ENCODE measurements at places on chromosomes 6 and 20.
A peak's percentile ranks its signal among the peaks of the same experiment; 100 is the strongest.

DNA sequence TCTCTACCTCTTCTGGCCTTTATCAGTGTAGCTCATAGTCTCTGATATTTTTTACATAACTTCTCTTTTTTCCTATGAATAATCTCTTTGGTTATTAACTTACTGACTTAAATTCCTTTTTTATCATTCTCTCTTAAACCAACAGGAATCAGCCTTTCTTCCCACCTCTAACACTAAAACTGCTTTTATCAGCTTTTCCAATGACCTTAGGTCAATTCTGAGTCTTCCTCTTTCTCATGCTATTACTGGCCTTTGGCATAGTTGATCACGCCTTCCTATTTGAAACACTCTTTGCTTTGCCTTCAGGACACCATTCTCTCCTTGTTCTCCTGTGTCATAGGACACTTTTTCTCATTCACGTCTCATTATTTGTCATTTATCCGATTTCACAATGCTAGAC lies 8.1 kb upstream of the HINT3 start:
- H3K4me1 ChIP-seq = peaks cover 12% of the 10 kb centered on the region
- no peak overlapping the region for H3K4me3 ChIP-seq
- no peaks in the 10 kb centered on the region for H3K36me3 ChIP-seq
- no peak for DNase-seq
- H3K27me3 ChIP-seq = peaks cover 2% of the 10 kb centered on the region

DNA sequence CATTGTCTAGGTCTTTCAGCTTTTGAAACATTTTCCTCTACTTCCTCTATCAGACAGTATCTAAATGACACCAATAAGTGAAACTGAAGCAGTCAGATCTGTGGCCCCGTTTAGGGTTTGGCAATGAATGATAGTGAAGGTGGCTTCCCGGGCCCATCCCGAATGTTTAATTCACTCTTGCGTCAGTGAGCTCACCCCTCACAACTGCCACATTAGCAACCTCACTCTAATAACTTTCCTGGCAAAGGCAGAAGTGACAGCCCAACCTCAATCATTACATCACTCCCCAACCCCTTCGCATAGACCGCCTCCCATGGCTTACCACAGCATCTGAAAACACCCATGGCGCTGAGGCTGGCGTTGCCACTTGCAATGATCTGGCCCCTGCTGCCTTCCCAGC lies 92.4 kb upstream of the CD83 start:
- H3K27me3 ChIP-seq = peaks cover 35% of the 10 kb centered on the region
- no peak for DNase-seq
- no peaks in the 10 kb centered on the region for H3K4me1 ChIP-seq
- no peak overlapping the region for H3K4me3 ChIP-seq
- no peaks in the 10 kb centered on the region for H3K36me3 ChIP-seq
- no peak overlapping the region for H3K27ac ChIP-seq

DNA sequence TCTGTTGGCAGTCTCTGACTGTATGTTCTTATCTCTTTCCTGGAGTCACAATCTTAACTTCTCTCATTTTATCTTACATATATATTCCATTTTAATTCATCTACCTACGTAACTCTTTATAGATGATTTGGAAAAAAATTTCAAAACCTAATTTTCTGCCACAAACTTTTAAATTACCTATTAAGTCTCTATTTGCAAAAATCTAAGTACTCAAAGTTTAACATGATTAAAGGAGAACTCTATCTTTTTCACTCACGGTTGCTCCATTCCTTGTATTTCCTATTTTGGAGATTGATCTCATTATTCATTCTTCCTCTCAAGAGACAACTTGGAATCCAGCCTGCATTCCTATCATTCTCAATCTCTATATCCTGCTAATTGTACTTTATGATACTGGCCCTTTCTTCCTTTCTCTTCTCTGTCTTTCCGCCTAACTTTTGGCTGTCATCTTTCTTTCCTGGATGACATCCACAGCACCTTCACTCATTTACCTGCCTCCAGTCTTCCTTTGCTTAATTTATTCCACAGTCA lies 1071.1 kb upstream of the CITED2 start:
- no peaks in the 10 kb centered on the region for H3K36me3 ChIP-seq
- DNase-seq = no peak
- H3K4me1 ChIP-seq = peaks cover 12% of the 10 kb centered on the region
- no peak overlapping the region for H3K27ac ChIP-seq

DNA sequence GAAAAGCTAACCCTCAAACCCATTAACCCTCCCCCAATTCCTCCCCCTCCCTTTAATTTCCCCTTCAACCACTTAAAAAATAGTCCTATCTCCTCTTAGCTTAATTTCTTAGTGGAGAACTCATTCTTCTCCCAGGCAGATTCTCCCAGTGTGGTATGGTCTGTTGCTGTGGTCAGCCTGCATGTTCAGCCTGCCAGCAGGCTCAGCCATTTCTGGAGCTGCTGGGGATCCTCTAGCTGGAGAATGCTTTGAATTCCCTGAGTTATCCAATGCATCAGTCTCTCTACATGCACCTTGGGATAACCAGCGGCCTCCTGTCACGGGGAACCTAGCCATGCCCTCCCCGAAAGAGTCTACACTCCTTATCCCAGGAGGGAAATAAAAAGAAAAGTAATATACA lies 375.4 kb upstream of the RSPO3 start:
- DNase-seq = no peak
- no peaks in the 10 kb centered on the region for H3K27me3 ChIP-seq
- H3K36me3 ChIP-seq = no peaks in the 10 kb centered on the region

GRCh38 chr6:167094820-167095637 lies 27.9 kb upstream of the CCR6 start:
- DNase-seq = no peak

- peak overlapping the region; percentile 39 for H3K27ac ChIP-seq
- H3K36me3 ChIP-seq = peaks cover 9% of the 10 kb centered on the region
- no peak for DNase-seq
- H3K4me1 ChIP-seq = peaks cover 11% of the 10 kb centered on the region
- H3K27me3 ChIP-seq = peaks cover 8% of the 10 kb centered on the region
These were observed 50.2 kb downstream of the TMEM242 start for GRCh38 chr6:157272866-157273755.

All from type B pancreatic cell (in vitro differentiated cells).